ENCODE measurements at places on chromosomes 13 and 19. TPM values are rescaled to one million over a fixed set of nuclear protein-coding genes. Genes with fewer than 3 reads are reported as not detected.

GRCh38 chr19:3387645-3388589 is 21.5 kb downstream of the NFIC start:
- DNase-seq = peak; percentile 98

GRCh38 chr13:72820156-72820897 is 38.4 kb downstream of the PIBF1 start:
- no peak for DNase-seq

GRCh38 chr19:2221918-2222317 is 14.2 kb downstream of the PLEKHJ1 start:
- no peak for DNase-seq

DNA sequence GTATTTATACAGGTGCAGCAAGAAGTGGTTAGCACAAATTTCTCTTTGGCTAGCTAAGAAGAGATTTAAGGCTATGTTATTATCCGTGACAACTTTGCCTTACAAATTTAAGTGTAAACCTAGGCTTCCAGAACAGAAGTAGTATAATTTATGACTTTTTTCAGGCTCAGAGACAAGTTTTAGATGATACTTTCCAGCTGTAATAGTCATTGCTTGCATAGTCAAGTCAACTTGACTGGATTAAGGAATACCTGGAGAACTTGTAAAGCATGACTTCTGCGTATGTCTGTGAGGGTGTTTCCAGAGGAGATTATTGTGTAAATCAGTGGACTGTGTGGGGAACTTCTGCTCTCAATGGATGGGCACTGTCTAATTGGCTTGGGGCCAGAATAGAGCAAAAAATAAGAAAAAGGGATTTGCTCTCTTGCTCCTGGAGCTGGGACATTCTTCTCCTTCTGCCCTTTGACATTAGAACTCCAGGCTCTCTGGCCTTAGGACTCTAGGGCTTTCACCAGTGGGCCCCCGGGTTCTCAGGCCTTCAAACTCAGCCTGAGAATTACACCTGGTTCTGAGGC is 33.0 kb downstream of the CYSLTR2 start:
- no peak for DNase-seq

DNA sequence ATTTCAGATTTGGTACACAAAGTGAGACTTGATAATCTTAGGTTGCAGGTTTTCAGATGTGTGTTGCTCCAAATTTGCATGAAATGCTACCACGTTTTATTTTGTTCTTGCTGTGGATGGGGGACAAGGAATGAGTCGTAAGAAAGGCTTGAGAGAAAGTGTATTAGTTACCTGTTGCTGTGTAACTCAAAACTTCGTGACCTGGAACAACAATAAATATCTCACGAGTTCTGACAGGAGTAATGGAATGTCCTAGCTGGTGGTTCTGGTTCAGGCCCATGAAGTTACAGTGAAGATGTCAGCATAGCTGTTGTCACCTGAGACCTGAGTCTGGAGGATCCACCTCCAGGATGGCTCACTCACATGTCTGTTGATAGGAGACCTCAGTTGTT is 1.2 kb downstream of the ZNF8 start:
- no peak for DNase-seq

GRCh38 chr19:39996218-39996810 is 546 bp upstream of the ZNF546 start:
- DNase-seq = no peak

GRCh38 chr19:5297272-5297669 is 43.3 kb downstream of the PTPRS start:
- no peak for DNase-seq

- no peak for DNase-seq
Observed at GRCh38 chr13:56563663-56564062, 577.1 kb upstream of the PRR20A start.

- no peak for DNase-seq
Observed at GRCh38 chr13:66137384-66137783, 1092.8 kb downstream of the PCDH9 start.

- DNase-seq = no peak
Observed at GRCh38 chr19:11247391-11247790, 8.0 kb downstream of the ANGPTL8 start.

Gene NCLN
- 34.0 TPM for total RNA-seq

Gene LRP3
- 13.8 TPM for total RNA-seq

Data from pancreas (tissue), 10 donors.